D721Med (cell line): ENCODE measurements at places on chromosomes 13 and 19.

DNA sequence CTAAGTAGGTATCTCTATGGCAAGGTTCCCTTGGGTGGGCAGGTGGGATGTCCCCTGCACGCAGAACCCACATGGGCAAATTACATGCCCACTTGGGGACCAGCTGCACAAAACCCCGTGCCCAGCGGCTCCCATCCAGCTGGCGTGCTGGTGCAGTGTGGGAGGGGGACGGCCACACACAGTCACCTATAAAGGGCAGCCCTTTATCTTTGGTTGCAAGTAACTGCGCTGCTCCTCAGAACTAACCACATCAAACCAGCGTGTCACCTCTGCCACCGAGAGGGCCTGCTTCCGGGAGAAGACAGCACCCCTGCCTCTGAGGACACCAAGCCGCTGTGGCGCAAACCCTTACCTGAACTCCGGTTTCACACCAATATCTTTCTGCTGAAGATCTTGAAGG is 32.2 kb downstream of the ANKRD27 start:
- DNase-seq = no peak

- DNase-seq = no peak
Observed at GRCh38 chr13:39266426-39266825, 228.2 kb downstream of the NHLRC3 start.

DNA sequence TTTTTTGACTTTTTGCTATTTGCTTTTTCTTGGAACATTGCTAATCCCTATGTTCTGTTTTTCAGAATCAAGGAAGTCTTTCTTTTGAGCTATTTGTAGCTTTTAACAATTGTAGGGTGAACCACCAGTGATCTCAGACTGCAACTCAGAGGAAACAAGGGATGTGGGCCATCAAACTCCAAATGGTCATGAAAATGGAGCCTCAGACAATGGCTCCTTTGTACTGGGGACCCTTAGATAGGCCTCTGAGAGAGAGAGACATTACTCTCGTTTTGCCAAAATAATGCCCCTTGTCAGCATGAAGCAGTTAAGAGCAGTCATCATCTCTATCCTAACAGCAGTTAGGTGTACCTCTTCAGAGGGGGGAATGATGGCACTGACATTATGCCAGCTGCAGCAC is 56.4 kb upstream of the GJB6 start:
- DNase-seq = no peak

DNA sequence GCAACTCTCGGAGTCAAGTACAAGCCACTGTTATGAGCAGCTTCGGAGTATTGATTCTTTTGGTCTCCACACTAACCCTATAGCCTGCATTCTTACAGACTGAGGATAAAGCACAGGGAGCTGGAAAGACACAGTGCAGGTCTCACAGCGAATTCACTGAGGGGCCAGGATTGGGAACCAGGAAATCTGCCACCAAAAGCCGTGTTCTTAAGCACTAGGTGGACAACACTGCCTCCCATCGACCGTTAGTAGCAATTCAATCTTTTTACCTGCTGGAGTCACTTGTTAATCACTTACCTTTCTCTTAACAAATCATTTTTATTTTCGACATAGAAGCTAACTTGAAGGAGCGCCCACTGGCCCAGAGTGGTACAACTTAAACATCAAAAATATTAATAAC is 6.3 kb downstream of the PMIS2 start:
- DNase-seq = no peak

DNA sequence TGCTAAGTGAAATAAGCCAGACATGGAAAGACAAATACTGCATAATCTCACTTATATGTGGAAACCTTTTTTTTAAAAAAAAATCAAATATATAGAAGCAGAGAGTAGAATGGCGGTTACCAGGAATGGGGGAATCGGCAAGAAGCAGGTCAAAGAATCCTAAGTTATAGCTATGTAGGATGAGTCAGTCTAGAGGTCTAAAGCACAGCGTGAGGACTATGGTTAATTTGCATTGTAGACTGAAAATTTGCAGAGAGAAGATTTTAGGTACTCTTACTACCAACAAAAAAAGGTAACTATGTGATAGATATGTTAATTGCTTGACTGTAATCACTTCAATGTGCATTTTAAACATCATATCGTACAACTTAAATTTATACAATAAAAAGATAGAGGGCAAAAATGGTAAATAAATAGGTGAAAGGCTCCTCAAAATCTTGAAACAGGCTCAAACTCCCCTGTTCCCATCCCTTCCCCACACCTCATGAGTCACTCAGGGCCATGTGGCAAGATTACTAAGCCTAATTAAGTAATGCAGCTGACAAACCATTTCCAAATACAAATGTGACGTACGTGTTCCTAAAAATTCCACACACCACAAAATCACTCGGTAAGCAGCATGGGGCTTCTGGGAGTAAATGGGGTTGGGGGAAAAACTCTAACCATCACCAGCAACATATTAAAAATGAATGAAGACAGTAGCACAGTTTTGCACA is 159.0 kb downstream of the USP12 start:
- no peak for DNase-seq

DNA sequence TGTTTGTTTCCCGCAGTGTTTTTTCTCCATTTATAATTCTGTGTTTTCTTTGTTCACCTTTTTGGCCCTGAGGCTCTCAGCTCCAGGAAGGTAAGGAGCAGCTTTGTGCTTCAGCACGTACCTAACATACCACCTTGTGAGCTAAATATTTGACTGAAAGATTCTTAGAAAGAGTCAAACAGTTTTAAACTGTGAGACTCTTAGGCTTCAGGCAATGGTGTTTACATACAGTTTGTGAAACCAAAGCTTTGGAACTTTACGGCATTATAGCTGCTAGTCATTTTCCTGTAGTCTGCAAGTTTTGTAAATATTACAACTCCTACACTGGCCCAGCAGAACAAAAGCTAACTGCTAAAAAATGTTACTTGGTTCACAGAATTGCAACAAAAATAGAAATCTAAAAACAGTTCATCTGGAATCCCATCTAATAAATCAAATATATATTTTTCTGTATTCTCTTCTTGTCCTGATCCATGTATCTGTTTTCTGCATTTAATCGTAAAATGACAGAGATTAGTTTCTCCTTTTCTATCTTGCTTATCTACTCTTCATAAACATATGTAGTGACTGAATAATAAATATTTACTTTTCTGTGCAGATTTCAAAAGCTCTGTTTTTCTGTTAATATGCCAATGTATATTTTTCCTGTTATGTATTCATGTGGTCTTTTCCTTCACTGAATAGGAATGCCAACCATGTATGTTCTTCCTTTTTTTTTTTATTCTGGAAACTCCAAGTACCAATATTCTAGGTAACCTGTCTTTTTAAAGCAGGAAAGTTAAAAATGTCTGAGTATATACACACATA is 38.8 kb upstream of the GPI start:
- no peak for DNase-seq

GRCh38 chr13:74424455-74424854 is 290.3 kb upstream of the KLF12 start:
- DNase-seq = no peak

- no peak for DNase-seq
Observed at GRCh38 chr19:11191934-11192333, 5.4 kb downstream of the KANK2 start.

- no peak for DNase-seq
Observed at GRCh38 chr19:2902590-2903218, 2.0 kb downstream of the ZNF57 start.

- DNase-seq = no peak
Observed at GRCh38 chr13:113509989-113510388, 19.5 kb upstream of the DCUN1D2 start.
